ENCODE measurements at places on chromosomes 3 and 15.

DNA sequence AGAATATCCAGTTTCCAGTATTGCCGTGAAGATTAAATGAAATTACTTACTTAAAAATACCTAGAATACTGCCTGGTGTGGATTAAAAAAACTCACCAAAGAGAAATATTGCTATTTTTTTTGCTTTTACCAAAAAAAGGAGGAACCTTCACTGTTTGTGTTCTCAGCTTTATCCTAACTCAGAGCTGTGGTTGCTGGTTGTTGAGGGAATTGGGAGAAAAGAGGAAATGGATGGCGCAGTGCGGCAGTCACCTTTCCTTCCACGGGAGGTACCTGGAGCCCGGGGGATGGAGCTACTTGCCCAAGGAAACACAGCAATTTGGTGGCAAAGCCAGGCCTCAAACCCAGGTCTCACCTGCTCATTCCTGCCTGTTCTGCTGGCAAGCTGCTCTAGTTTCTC is 270.3 kb downstream of the RPLP1 start:
- no peak for DNase-seq

DNA sequence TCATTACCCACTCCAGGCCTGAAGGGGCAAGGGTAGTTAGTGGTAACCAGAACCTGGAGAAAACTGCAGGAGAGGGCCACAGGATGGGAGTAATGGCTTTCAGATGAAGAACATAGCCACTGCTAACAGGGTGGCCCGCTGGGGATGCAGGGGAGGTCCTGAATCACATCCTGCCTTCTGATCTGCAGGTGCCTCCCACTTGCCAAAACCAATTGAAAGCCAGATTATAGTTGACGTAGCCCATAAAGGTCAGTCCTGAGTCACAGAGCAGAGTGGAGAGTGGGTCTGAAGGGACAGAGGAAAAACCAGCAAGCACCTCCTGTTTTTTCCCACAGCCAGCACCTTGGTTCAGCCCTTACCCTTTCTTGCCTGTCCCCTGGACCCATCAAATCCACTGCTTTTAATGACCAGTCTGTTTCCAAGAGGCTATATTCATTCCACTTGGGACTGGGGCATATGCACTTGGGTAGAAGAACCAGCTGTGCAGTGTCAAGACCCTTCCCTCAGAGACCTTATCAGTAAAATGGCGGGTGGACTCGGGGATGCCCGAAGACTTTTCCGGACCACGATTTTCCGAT is 646 bp upstream of the SLC35G2 start:
- no peak for DNase-seq

GRCh38 chr3:24480497-24480896 is 14.2 kb downstream of the THRB start:
- no peak for DNase-seq

DNA sequence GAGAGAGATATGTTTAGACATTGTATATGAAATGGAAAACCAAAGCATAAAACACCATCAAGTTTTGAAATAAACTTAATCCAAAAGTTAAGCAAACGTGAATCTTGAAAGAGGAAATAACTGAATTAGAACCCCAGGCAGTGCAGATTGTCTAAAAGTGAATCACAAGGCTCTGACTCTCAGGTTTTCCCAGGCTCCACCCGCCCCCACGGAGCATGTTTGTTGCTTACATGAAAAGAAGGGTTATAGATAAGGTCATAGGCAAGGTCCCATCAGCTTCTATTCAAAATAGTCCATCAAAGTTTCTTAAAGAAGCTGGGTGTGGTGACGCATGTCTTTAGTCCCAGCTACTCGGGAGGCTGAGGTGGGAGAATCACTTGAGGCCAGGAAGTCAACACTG is 29.0 kb upstream of the SLMAP start:
- DNase-seq = no peak

- no peak for DNase-seq
Observed at GRCh38 chr3:48960841-48961413, 29.1 kb upstream of the P4HTM start.

- peak; percentile 67 for DNase-seq
Observed at GRCh38 chr3:183122257-183122932, 23.1 kb upstream of the MCCC1 start.

DNA sequence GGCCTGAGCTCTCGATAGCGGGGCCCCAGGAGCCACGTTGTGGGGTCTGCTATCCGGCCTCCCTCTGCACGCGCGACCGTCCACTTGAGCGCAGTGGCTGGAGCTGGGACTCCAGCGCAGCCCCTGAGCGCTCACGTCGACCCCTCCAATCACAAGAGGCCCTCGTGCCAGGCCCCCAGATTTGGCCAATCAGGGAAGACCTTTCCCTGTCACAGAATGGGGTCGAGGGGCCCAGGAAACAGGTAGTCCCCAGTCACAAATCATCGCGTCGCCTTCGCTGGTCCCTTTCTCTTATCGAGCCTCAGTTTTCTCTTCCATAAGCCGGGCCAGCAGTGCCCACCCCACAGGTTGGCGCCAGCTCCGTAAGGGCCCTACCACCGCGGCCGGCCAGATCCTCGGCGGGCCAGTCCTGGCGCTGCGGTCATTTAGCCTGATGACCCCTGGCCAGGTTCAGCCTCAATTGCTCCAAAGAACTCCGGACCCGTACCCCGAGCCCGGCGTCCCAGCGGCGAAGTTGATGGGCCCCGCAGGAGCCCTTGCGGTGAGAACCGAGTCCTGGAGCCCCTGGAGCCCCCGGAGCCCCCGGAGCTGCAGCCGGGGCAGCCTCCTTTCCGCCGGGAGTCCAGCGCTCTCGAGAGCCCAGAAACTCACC is 435 bp downstream of the ALDH1L1 start:
- no peak for DNase-seq

DNA sequence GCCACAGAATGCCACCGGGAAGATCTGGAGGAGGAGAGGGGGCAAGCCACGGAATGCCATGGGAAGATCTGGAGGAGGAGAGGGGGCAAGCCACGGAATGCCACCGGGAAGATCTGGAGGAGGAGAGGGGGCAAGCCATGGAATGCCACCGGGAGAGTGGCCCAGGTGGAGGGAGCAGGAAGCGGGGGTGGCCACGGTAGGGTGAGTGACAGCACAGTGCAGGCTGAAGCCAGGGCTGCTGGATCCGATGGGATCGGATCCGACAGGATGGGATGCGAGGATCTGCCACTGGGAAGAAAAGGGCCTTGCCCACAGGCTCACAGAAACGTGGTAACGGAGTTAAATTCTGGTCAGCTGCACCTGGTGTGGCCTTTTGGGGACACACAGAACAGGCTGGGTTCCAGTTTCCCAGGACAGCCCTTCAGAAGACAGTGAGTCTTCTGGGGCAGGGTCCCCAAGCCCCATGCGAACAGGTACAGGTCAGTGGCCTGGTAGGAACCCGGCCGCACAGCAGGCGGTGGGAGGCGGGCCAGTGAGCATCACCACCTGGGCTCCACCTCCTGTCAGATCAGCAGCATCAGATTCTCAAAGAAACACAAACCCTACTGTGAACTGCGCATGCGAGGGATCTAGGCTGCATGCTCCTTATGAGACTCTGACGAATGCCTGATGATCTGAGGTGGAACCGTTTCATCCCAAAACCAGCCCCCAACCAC is 58.8 kb downstream of the XXYLT1 start:
- no peak for DNase-seq

- no peak for DNase-seq
Observed at GRCh38 chr3:71478568-71478967, 105.0 kb downstream of the FOXP1 start.

DNA sequence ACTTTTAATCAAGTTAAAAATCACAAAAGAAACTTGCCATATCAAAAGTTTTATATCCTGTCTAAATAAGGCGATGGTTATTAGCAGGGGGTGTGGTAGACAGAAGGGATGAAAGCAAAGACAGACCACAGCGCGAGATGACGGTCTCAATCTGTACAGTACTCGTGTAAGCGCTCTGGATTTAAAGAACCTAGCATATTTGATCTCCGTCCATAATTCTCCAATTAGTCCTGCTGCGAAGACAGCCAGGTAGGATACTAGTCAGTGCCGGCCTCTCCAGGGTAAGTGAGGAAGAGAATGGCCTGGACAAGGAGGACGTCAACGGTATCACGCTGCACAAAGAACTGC is 701 bp downstream of the SGO1 start:
- no peak for DNase-seq

GRCh38 chr3:65953881-65954733 is 84.6 kb downstream of the MAGI1 start:
- DNase-seq = no peak

DNA sequence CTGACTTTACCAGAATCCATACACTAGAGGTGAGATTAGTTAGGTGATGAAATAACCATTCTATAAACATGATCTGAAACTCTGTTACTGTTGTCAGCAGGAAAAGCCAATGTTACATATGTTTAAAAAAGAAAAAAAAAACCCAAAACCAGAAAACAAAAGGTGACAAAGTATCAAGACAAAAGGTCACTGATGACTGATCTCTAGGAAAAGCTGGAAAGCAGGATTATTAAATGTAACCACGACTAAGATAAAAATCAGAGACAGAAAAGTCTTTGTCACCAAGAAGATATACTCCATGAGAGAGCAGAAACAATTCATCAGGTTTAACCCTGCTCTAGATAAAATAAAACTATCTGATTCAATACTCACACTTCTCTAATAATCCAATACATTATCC is 5.4 kb upstream of the SETD5 start:
- no peak for DNase-seq

- no peak for DNase-seq
Observed at GRCh38 chr3:72475258-72476138, 372.7 kb downstream of the SHQ1 start.

DNA sequence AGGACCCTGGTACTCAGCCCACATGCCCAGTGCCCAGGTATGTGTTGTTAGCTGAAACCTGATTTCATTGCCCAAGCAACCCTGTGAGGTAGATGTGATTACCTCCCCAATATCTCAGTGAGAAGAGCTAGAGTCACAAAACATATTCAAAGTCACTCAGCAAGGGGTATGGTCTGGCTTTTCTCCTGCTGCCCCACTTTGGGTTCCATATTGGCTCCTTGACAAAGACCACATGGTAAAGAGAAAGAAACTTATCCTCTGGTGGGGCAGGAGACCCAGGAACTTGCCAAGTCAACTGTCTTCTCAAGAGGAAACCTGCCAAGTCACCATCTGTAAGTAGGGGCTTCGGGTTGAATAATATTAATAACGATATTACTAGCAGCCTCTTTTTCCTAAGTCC is 148.3 kb upstream of the LMCD1 start:
- DNase-seq = no peak

DNA sequence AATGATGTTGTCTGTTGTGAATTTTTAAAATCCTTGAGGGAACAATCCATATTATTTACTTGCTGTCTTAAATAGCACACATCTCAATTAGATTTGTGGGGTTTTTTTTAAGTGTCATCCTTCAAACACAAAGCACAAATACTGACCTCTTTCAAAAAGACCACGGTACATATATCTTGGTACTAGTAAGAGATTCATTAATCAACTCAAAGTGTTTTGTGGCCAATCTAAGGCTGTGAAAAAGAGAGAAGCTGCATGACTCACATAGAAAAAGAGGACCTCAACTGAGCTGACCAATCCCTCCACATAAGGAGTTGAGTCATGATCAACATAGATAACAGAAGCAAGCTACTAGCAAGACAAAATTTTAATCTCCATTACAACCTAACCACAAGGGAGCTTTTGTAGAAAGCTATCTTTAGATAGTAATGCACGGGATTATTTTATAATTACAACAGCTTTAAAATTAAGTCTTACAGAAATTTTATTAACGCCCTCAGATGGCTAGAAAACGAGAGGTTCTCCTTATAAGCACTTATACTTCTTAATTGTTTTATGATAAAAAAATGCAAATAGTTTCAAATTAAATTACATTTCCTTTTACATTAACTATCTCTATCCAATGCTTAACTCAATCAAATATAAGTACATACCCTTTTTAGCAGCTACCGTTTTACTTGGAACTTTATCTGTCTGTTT is 60.5 kb downstream of the TOP2B start:
- peak; percentile 1 for DNase-seq

GRCh38 chr3:88030210-88030609 is 28.6 kb downstream of the CGGBP1 start:
- DNase-seq = no peak

DNA sequence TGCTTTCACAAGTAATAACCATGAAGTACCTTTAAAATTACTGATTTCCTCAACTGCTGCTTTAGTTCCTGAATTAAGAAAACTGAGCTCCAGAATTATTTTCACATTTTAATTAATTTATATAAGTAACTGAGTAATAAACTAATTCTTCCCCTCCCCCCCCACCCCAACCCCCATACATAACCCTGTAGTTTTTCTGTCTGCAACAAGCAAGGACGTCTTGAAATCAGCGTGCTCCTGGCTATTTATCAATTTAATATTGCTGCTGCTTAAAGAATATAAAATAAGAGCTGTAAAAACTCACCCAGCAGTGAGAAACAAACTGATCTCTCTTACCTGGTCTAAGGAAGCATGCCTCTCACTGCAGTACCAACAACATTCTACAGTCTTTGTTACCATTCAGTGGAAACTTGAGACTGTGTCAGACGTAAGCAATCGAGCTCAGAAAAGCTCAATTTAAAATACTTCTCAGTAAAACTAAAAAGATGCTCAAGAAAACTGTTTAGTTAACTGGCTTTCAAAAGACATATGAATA is 121.0 kb downstream of the TFDP2 start:
- DNase-seq = no peak

GRCh38 chr15:90603893-90604292 is 74.2 kb downstream of the CRTC3 start:
- DNase-seq = no peak

DNA sequence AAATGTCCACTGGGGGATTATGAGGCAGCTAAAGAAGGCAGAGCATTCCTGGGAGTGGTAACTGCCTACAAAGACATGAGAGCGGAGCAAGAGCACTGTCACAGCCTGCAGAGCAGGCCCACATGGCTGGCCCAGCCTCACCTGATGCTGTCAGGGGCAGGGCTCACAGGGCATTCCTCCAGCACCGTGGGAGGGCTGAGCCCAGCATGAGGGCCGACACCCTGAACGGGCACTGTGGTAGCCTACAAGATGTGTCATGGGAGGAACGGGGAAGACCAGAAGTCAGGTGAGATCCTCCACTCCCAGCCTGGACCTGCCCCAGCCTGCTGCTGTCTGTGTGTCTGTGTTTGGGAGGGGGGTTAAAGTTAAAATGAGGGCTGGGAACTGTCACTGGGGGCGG is 30.1 kb downstream of the CCDC12 start:
- DNase-seq = no peak

DNA sequence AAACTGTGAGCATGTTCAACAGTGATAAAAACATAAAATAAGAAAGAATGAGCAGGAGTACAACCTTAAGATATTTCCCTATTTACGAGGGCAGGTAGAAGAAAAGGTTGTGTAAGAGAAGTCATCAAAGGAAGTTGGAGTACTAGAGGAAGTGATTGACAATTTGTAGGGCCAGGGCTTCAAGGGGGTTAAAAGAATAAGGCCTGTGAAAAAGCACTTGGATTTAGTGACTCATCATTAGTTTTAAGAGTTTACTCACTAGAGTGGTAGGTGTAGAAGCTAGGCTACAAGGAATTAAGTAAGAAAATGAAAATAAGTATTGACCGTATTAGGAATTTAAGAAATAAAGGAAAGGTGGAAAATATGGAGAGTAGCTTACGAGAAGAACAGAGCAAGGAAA is 23.6 kb downstream of the KCNMB3 start:
- DNase-seq = no peak

- no peak for DNase-seq
Observed at GRCh38 chr3:149000206-149000745, 8.9 kb downstream of the GYG1 start.

Data from NCI-H1694 treated with DMSO at 0.1 percent for 48 hours (cell line).